MG63 (cell line): ENCODE measurements at places on chromosomes 11 and 22.
A peak's percentile ranks its signal among the peaks of the same experiment; 100 is the strongest.

- peak; percentile 44 for DNase-seq
Observed at GRCh38 chr11:128400382-128401203, 186.8 kb downstream of the ETS1 start.

GRCh38 chr22:45627489-45628233, 44.0 kb upstream of the ATXN10 start:
- DNase-seq: no peak

- DNase-seq: peak; percentile 85
Observed at GRCh38 chr22:28112548-28113043, 193.5 kb upstream of the PITPNB start.

DNA sequence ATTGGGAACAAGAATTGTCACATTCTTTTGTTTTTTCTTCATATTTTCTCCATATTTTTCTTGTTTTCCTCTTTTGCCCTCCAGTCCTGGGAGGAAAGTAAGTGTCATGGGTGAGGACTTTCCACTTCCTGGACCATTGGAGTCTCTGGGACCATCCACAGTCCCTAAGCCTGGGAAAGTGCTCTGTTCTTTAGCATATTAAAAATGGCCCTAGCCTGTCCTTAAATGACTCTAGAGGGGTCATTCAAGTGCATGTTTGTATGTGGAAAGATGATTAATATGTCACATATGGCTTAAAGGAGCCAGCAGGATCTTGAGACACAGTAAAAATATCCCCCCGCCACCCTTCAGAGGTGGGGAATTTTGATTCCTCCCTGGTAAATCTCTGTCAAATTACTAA, 20.1 kb upstream of the SCGB1D1 start:
- DNase-seq: no peak

DNA sequence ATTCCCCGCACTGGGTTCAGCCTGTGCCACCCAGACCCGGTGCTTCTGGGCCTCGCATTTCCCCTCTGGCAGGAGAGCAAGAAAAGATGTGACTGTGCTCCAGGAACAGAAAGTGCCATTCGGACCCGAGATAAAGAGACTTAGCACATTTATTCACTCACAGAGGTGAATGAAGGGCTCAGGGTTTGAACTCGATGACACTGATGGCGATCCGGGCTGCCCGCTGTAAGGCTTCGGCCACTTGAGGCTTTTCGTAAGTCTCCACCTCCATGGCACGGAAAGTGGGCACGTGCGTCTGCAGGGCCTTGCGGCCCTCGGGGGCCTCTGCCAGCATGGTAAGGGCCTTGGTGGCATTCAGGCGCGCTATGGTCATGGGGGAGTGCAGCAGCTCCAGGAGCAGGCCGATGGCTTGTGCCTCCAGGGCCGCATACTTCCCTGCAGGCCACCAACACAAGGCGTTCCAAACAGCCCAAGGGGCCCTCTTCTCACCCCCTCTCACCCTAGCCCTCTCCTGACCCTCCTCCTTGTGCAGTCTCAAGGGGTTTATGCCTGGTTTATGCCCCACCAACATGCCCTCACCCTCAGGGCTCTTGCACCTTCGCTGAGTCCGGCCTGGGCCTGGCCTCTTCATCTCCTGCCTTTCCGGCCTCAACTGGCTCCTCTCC, 10.9 kb upstream of the GNAZ start:
- no peak for DNase-seq

- DNase-seq: no peak
Observed at GRCh38 chr11:119890466-119890865, 161.5 kb upstream of the NECTIN1 start.

GRCh38 chr22:44389926-44390612, 77.3 kb upstream of the SHISAL1 start:
- no peak for DNase-seq

- DNase-seq: no peak
Observed at GRCh38 chr22:25669253-25670069, 72.5 kb upstream of the MYO18B start.

GRCh38 chr11:32116668-32117067, 25.8 kb downstream of the RCN1 start:
- DNase-seq: no peak

- no peak for DNase-seq
Observed at GRCh38 chr11:9367551-9367950, 16.9 kb upstream of the IPO7 start.

GRCh38 chr11:43868852-43869567, 11.6 kb upstream of the ALKBH3 start:
- DNase-seq: no peak

DNA sequence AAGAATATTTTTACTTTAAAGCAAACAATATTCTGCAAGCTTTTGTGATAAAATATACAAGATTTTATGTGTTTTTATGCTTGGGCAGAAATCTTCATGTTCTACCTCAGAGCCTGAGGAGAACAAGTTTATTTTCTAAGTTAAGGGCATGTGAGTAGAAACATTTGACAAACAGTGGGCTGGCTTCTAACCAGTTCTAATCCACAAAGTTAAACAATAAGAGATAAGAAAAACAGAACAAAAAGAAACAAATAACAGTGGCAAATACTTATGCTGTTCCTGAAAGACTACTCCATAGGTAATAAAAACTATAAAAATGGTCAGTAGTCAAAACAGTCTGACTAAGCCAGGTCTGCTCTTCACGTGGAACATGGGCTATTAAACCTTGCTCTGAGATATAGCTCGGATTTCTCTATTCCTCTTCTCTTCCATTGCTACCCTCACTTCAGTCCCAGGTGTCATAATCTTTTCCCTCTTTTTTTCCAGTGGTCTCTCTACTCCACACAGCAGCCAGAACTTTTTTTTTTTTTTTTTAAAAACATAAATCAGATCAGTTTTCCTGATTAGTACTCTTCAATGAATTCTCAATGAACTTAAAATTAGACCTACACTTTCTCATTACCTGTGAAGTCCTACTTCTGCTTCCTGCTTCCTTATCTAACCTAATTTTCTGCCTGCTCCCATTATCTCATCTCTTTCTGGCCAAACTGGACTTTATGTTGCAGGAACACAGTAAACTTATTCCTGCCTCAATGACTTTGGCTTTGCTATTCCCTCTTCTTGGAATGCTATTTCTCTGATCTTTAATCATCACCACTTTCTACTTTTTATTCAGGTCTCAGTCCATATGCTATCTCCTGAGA, 671.1 kb upstream of the CCDC90B start:
- DNase-seq: no peak

DNA sequence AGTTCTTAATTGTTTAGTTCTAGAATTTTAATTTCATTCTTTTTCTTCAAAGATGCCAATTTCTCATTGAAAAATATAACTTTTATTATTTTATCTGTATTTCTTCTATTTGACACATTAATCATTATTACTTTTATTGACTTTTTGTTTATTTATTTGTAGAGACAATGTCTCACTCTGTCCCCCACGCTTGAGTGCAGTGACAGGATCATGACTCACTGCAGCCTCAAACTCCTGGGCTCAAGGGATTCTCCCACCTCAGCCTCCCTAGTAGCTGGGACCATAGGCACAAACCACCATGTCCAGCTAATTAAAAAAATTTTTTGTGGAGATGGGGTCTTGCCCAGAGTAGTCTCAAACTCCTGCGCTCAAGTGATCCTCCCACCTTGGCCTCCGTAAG, 30.3 kb upstream of the FBLN1 start:
- DNase-seq: peak; percentile 35

GRCh38 chr22:20793748-20794649, 20.1 kb downstream of the SERPIND1 start:
- no peak for DNase-seq

DNA sequence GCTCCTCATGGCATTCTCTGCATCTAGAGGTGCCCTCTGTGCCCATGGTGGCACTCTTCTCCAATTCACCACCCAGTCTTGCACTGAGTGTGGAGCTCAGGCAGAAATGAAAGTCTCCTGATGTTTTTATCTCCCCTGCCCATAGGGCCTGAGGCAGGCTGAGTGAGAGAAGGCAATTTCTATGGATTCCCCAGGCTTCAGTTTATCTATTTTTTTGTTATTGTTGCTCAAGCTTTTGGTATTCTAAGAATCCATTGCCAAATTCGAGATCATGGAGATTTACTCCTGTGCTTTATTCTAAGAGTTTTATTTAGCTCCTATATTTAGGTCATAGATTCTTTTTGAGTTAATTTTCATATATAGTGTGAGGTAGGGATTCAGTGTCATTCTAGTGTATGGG, 40.7 kb downstream of the TSPAN18 start:
- DNase-seq: peak; percentile 50

- DNase-seq: no peak
Observed at GRCh38 chr11:21631991-21632390, 560.9 kb upstream of the ANO5 start.

- DNase-seq: no peak
Observed at GRCh38 chr22:22349455-22349836, 104.9 kb downstream of the VPREB1 start.

DNA sequence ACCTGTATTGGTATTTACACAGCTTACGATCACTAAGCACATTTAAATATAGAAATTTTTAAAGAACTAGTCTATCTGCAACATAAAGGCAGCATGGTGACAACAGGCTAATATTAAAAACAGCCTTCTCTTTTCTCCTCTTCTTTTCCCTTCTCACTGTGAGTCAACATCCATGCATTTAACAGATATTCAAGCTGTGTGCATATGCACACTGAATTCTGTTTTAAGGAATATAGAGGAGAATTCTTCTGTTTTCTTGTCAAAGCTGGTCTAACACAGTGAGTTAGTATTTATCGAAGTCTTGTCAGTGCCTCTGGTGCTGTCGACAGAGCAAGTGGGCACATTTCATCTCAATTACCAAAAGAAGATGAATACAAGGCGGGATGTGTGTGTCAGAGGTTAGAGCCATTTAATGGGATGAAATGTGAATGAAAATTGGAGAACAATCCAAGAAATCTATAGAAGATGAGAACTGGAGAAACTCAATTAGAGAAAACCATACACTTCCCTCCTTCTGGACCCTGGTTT, 282.3 kb downstream of the FAT3 start:
- DNase-seq: no peak

- DNase-seq: peak; percentile 84
Observed at GRCh38 chr11:560305-561147, at the start of the genes LMNTD2 and RASSF7. LMNTD2 (minus strand) TSS chr11:560738; CDS start chr11:560716, 22 bp downstream. RASSF7 (plus strand) TSS chr11:560970; CDS start chr11:561769, 799 bp downstream.

DNA sequence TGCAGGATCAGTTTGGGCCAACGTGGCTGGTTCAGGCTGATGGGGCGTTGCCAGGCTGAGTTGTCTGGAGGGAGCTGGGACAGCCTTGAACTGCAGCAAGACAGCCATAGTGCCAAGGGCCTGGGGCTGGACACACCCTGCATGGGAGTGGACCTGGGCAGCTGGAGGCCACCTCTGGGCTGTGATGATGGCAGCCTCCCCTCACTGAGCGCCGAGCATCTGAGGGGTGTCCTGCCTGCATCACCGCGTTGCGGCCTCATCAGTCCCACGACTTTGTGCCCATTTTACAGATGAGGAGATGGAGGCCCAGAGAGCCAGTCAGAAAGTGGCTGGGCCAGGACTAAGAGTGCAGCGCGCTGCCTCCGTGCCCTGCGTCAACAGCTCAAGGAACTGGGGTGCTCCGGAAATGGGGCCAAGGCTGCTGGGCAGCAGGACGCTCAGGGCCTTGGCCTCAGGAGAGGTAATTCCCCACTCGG, 590 bp upstream of the TSPO start:
- no peak for DNase-seq

GRCh38 chr11:91248199-91248807, 976.3 kb upstream of the FAT3 start:
- no peak for DNase-seq

DNA sequence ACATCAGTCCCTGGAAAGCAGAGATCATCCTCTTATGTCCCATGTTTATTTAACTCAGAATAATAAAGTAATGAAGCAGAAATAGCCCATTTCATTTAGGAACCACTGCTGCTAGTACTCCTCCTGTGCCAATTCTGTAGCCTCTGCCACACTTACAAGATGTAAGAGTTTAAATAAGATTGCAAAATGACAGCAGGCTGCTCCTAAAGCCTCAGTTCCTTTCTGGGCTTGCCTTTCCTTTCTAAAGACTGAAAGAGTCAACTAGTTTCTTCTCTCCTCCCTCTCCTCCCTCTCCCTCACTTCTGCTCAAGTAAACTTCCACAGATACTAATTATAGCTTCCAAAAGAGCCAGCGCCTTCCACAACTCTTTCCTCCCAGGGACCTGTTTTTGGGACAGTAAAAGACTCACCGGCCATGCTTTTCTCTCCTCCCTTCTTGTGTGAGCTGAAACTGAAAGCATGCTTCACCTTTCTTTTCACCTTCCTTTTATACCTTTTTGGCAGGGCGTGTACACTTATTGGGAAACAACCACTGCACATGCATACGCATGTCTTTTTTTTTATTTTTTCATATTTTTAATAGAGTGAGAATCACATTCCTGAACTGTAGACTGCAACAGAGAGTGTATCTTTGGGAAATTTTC, 26.1 kb upstream of the CARD16 start:
- no peak for DNase-seq

- DNase-seq: no peak
Observed at GRCh38 chr22:24133187-24133965, 47.9 kb upstream of the SUSD2 start.

GRCh38 chr11:48341466-48341865, 16.7 kb downstream of the OR4C3 start:
- no peak for DNase-seq

- no peak for DNase-seq
Observed at GRCh38 chr22:46755525-46755924, 6.9 kb upstream of the TBC1D22A start.

- DNase-seq: no peak
Observed at GRCh38 chr11:76189682-76190081, 16.6 kb downstream of the WNT11 start.

DNA sequence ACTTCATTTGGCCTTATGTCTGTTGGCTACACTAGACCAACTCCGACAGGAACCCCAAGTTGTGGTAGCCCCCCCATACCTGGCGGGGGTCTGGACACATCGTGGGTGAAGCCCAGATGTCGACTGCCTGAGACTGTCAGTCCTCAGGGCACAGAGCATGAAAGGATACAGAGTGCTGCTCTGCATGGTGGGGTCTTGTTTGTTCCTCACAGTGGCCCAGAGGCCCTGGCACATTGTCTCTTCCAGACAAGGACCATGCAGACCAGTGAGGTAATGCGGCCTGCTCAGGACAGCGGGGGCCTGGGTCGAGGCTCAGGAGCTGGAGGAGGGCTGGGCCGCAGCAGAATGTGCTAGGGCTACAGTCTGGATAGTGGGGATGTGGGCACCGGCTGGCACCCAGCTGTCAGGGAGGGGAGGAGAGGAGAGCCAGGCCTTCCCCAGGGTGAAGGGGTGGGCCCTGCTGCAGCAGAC, 14.6 kb downstream of the CAPN5 start:
- DNase-seq: no peak

DNA sequence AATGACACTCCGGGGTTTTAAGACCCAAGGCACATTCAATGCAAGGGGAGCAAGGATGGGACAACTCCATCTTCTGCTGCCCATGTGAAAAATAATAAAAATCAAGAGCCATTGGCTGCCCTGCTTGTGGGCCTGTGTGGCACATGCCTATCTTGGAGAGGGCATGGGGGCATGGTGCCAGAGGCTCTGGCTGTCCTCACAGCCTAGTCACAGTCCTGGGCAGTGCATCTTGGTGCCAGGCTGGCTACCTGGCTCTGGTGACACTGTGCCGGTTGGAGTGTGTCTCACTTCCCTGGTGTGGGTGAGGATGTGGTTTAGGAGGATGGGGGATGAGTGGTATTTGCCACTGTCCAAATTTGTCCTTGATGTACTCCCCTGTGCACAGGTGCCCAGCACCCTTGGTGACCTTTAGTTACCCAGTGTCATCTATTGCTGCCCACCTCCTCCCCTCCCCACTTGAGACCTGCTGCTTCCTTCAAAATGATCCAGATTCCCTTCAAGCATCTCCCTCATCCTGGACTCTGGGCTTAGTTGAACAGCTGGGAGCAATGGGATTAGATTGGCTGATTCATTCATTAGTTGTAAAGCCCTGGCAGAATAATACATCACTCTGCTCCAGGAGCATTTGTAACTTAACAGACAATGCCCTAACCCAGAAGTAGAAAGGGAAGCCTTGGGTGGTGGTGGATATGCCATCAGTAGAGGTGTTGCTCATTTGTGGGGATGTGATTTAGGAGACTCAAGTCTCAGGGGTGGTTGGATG, 4.6 kb downstream of the TMEM86A start:
- DNase-seq: no peak
